ENCODE measurements at places on chromosomes 4 and X.

- DNase-seq = no peak
Measured at GRCh38 chr4:14257903-14258302, 630.4 kb upstream of the BOD1L1 start.

GRCh38 chrX:13126775-13127174, 82.4 kb upstream of the FAM9C start:
- no peak for DNase-seq

GRCh38 chr4:112771-113170, 11.5 kb upstream of the ZNF718 start:
- DNase-seq = no peak

DNA sequence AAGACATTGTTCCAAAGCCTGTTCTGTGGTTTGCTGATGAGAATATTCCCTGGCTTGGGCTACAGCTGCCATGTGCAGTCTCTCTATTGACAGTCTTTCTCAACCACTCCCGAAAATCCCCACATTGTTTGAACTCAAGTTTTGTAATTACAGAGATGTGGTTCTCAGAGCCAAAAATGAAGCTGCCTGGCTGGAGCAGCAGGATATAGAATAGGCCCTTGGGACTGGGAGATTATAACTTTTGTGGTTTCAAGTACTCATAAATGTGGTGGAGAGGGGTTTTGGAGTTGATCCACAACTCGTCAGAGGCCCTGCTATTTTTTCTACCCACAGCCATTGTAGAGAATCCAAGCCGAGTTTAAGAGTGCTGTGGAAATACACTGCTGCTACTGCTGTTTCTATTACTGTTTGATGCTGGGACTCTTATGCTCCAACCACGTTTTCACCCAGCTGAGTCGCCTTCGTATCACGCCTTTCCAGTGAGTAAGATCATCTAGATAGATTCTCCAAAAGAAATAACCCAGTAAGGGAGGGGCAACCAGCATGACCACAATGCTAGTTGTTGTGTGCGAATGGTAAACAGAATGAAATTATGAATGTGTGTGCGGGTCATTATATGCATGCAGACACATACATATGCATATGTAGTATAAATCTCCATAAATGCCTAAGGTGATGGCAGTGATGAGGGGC, 57.1 kb upstream of the ATXN3L start:
- DNase-seq = no peak

DNA sequence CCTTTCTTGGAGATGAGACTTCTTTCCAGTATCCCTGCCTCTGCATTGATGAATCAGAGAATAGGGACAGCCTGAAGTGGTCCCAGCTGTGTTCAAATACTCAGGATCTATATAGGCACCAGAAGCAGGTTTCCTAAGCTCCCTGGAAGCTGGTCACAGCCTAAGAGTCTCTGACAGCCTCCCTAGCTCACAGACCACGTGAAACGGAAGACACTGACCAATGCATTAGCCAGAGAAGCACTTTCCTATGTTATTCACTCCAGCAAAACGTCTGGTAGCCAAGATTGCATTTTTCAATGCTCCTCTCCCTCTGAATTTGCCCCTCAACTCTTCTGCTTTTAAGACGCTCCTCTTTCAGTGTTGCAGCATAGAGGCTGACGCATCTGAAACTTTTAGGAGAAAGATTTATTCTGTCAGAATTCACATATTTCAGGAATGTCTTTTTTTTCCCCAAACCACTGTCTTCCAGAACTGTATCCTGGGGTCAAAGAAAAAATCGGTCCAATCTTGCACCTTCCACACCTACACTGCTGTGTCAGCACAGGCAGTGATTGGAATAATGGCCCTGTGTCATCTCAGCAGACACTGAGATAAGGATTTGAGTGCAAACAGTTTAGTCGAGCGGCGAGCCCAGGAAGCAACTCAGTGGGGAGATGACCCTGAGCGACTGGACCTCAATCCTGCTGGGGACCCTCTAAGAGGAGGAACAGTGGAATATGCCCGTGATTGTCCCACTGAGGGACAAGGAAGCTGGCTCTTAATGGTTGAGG, 109.4 kb downstream of the SMIM20 start:
- DNase-seq = no peak
